Right ventricle myocardium inferior (tissue), 1 donor: ENCODE measurements at places on chromosomes 5 and 9. TPM values are rescaled to one million over a fixed set of nuclear protein-coding genes. Genes with fewer than 3 reads are reported as not detected.
A peak's percentile ranks its signal among the peaks of the same experiment; 100 is the strongest.

- DNase-seq: no peak
These were observed 191.4 kb downstream of the ARHGAP26 start for GRCh38 chr5:142961440-142962173.

DNA sequence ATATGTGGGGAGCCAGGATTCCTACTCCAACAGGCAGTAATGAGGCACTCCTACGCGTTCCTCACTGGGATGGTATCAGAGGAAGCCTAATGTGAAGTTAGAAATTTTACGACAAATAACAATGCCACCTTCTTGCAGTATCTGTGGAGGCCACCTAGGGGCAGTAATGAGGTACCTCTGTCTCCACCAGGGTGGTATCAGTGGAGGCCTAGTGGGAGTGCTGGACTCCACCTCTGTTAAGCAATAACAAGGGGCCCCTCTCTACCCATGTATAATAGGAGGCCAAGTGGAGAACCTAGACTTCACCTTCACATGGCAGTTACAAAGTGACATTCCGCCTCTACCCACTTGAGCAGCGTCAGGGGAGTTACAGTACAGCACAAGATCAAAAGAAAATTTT lies 147.9 kb downstream of the PLPPR1 start:
- DNase-seq: no peak

DNA sequence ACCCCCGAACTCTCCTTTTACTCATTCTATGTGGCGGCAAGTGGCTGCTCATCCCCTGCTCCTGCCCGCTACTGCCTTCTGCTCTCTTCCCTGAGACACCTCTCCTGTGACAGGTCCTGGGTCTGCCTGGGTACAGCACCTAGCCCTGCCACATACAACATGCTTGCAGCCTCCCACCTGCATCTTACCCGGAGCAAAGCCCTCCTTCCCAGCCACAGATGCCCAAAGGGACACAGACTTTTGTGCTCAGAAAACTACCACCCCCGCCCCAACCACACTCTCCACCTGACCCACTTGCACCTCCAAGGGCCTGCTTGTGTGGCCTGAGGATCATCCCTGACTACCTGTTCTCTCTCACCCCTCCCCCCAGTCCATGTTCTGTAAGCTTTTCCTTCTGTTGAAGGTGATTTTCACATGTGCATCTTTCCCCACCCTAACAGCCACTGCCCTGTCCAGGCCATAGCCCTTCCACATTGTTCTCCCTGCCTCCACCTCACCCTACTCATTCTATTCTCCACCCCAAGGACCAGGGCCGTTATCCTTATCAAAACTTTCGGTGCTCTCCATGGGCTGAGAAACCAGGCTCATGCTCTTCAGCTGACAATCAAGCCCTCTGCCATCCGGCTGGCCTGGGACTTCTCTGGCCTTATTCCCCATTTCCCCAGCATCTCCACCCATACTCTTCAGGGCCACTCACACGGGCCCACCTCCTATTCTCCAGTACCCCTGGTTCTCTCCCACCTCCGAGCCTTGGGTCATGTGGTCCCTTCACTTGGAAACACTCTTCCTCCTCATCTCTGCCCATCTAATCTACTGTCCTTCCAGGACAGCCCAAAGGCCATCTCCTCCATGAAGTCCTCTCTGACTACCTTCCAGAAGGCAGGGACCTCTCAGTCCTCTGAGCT lies 46.4 kb upstream of the ALDH1B1 start:
- no peak for DNase-seq

- DNase-seq: no peak
These were observed 188.7 kb downstream of the ROR2 start for GRCh38 chr9:91761362-91761761.

- DNase-seq: no peak
These were observed 513.6 kb downstream of the SLCO4C1 start for GRCh38 chr5:101782352-101783103.

DNA sequence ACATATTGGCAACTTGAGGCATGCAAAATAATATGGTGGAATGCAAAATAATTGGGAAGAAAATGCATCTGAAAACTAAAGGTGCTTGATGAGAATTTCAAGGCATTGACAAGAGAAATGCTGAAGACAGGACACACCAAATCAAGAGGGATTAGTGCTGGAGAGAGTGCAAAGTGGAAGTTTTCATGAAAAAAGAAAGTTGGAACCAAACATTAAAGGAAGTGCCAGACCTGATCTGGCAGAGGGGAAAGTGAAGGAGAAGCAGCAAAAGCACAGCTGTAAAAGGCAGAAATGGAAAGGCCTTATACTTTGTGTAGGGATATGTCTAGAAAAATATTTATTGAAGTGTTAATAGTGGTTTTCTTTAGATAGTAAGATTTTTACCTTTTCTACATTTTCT lies 35.3 kb upstream of the FYB1 start:
- no peak for DNase-seq

DNA sequence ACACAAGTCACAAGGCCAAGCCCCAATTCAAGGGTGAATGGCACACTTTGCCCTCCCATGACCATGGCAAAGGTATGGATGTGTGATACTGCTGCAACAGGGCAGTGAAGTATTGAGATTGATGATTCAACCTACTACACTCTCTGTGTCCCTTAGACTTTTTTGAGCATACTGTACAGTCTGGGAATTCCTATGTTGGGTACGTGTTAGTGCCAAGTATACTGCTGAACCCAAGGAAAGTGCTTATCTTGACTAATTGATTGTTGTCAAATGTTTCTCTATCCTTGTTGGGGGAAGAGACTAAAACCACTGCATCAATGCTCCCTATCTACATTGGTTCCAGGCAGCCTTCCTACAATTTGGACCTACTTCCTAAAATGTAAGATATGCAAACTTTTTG lies 93.7 kb downstream of the NDFIP1 start:
- DNase-seq: no peak

DNA sequence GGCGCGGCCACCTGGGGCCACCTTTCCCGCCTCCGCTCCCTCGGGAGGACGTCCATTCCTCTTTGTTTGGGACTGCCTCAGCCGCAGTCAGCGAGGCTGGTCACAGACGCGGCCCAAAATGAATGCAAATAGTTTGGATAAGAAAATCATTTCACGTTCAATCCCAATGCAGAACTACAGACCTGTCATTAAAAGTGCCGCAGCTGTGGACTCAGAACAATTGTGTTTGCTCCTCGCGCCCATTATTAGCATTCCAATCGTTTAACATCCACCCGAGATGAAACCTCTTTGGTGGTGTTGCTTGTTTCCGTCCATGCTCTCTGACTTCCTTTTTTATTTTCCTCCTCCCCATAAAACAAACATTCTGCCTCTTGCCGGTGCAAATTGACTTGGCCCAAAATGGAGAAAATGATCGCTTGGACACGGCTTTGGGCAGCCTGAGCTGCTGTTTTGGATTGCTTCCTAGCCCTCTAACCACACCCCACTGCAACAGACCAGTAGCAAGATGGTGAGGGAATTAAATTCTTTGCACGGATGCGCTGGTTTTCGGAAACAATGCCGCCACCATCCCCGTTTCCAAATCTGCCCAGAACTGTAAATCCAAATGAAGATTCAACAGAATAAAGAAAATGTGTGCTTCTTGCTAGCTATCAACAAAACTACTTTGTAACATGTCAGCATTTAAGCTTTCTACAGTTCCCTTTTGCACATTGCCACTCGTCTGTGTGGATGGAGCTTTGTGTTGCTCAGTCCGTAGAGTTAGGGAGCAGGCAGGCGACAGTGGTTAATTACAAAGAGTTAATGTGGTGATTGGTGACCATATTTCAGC lies 784 bp downstream of the NLN start:
- no peak for DNase-seq

DNA sequence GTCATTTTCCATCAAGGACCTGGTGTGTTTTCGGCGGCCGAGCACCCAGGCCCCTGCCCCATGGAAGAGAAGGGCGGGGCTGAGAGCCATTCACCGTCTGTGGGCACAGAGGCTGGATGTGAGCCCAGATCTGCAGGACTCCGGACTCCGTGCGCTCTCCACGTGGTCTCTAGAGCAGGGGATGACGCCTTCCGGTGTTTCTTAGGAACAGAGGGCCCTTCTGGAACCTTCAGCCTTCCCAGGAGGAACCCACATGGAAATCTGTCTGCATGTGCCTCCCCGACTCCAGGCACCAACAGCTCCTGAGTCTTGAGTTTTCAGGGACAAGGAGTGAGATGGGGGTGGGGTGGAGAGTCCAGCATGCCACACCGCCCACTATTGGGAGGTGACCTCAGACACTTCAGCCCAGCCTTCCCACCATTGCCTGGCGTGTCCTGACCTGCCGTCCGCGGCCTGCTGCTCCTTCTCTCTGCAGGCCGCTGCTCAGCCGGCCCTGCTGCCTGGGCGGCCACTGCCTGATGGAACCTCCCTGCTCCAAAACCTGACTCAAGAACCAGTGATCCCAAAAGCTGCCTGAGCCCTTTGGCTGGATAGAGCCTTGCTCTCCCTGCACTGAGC lies 2.4 kb upstream of the RXRA start:
- DNase-seq: peak; percentile 67

DNA sequence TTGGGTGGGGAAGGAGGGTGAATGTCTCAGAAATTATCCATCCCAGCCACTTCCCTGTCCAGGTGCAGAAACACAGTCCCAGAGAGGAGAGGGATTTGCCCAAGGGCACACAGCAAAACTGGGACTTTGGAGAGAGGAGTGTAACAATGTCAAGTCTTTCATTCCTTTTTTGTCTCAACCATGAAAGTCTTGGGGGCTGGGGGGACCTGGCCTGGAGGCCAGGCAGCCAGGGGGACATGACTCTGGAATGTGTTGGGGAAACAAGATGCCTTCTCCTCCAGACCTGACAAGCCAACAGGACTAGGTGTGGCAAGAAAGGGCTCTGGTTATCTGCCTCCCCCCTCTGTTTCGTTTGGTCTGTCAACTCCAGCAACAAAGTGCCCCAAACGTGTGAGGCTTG lies 13.9 kb upstream of the HAND1 start:
- DNase-seq: no peak

DNA sequence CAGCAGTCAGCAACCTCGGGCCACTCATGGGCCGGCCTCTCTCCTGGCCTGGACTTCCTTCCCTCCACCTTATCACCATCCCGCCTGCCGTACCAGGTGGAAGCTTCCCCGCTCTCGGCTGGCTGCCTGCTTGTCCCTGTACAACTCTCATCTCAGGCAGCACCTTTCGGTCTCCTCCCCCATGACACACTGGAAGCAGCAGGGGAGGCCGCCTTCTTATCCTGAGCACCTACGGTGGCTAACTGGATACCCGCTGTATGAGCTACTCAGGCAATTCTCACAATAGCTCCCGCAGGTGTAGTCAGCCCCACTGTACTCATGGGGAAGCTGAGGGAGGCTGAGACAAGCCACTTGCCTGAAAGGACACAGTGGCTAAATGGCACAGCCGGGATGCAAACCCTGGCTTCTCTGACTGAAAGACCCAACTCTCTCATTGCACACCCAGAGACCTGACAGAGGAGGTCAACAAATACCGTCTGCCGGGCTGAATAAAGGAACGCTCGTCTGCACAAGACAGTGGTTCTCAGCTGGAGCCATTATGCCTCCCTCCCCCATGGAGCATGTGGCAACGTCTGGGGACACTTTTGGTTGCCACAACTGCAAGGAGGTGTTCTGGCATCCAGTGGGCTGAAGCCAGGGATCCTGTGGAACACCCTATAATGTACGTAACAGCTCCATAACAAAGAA lies 9.6 kb downstream of the STK10 start:
- no peak for DNase-seq

DNA sequence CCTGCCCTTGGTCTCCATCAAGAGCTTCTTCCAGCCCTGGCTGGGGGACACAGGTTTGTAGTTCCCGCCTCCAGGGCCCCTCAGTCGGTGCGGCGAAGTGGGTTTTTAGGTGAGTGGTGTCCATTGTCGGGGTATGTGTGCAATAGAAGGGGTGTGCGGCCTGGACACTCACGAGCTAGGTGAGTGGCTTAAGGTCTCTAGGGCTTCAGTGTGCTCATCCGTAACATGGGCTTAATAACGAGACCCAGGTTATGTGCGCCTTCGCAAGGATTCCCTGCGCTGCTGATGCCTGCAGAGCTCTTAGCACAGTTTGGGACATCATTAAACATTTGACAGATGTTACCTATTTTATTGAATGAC lies 656 bp downstream of the CEP78 start:
- DNase-seq: no peak

- DNase-seq: no peak
These were observed 52.9 kb upstream of the EXOC3 start for GRCh38 chr5:389891-390622.

GRCh38 chr9:102461156-102461819 lies 533.8 kb upstream of the CYLC2 start:
- DNase-seq: no peak

GRCh38 chr9:37293664-37294524 lies 128.6 kb upstream of the GRHPR start:
- no peak for DNase-seq

DNA sequence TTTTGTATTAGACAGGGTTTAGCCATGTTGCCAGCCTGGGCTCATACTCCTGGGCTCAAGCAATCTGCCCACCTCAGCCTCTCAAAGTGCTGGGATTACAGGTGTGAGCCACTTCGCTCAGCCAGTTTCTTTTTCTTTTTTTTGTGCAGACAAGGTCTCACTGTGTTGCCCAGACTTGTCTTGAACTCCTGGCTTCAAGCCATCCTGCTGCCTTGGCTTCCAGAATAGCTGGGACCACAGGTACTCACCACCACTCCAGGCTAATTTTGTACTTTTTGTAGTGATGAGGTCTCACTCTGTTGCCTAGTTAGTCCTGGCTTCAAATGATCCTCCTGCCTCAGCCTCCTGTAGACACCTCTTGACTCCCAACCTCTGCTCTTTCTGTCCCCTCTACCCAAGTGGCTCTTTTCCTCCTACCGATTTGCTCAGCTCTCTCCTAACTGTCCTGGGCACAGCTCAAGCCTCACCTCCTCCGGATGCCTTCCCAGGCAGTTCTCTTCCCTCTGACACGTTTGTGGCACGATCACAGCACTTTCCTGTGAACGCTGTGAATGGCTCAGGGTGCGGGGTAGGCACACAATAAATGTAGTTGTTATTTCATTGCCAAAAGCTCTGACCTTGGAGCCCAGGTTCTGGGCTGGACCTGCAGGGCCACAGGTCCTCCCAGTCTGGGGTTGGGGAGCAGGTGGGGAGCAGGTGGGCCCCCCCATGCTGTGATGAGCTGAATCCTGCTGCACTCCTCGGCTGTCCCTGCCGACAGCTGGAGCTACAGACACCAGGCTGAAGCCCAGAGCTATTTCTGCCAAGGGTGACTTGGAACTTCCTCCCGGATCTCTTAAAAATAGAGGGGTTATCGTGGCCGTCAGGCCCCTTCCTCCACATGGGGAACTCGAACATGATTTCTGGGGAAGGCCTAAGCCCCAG lies 23.9 kb downstream of the GFI1B start:
- no peak for DNase-seq

- no peak for DNase-seq
These were observed 15.5 kb downstream of the MEGF9 start for GRCh38 chr9:120698766-120699165.

GRCh38 chr5:78522476-78523260 lies 125.9 kb downstream of the LHFPL2 start:
- no peak for DNase-seq

The CCNJL gene
- total RNA-seq: 10.2 TPM

The CERT1 gene
- 26.0 TPM for total RNA-seq

The C9orf50 gene
- total RNA-seq: not detected

The RAB14 gene
- 52.6 TPM for total RNA-seq

The SGCD gene
- 75.2 TPM for total RNA-seq

The MYMK gene
- total RNA-seq: not detected

The HAVCR1 gene
- total RNA-seq: not detected
